ENCODE measurements at places on chromosomes 2 and 18.

- no peak for DNase-seq
These were observed 130.2 kb upstream of the MAP3K20 start for GRCh38 chr2:172945510-172945850.

DNA sequence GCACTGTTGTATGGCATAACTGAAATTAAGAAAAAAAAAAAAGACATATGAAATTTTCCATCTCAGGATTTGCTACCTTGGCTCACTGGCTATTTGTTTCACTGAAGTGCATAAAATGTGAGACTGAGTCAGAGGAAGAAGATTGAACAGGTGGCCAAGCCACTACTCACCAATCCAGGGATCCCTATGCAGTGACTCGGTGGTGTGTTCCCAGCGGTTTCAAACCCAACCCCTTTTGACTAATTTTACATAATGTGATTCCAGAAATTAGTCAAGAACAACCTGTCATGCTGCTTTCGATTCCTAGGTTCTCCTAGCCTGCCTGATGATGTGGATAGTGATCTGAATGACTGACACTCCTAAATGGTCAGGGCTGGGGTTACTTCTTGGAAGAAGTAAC is 77.3 kb downstream of the KLHL14 start:
- DNase-seq, result no peak

DNA sequence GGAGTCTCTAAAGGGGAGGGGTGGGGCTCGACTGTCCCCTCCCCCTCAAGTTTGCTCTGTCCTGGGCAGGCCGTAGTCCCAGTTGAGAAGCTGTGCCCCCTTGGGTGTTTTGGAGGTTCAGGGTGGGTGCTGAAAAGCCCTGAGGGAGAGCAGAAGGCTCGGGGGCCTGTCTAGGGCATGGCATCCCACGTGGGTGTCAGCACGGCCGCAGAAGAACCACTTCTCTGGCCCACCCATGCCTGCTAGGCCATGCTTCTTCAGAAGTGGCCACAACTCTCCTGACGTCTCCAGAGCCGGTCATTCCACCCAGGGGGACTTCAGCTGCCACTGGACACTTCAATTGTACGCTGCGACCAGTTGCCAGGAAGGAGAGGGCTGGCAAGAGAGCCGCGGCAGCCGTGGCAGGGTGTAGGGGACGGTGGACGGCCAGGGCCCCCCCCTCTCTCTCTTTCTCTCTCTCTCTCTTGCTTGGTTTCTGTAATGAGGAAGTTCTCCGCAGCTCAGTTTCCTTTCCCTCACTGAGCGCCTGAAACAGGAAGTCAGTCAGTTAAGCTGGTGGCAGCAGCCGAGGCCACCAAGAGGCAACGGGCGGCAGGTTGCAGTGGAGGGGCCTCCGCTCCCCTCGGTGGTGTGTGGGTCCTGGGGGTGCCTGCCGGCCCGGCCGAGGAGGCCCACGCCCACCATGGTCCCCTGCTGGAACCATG is at the start of gene INPP5D:
TSS of gene INPP5D (plus strand) at position 546 of the 704 bp plus-strand sequence. CDS start at position 683, 137 bp downstream.
- peak; percentile 67 for DNase-seq

- no peak for DNase-seq
These were observed 480.9 kb upstream of the TMEFF2 start for GRCh38 chr2:192675681-192676080.

DNA sequence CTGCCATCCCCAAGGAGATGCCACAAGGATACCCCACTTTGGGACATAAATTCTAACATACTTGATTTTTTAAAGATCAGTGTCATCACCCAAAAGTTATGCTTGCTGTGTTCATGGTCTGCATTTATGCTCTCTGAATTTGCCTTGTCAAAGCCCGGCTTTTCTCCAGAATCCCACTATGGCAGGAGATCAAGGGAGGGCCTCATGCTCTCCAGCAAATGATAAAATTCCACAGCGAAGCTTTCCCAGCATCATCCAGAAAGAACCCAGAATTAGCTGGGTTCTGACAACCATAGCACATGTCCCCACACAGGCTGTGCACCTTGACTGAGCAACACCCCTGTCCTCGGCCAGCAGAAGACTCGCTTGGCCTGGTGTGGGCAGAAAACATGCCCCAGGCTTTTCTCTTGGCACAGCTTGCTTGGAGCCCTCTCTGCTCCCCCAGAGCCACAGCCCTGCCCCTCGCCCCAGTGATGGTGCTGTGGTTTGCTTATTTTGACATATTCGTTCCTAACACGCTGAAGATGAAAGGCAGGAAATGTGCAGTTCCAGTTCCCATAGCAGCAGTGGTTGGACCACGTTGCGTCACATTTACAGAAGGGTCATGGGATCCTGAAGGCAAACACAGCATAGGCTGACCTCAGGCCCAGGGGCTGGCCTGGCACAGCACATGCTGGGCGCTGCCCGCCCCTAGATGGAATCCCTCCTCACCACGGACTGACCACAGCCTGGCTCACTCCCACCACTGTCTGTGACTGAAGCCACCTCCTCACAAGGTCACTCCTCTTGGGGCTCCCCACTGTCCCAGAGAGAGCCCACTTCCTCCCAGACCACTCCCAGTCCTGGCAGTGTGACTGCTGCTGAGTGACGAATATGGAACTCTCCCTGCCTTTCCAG is 14.1 kb upstream of the CHRNA1 start:
- peak; percentile 54 for DNase-seq

- peak; percentile 85 for DNase-seq
These were observed at the start of gene CCDC93 for GRCh38 chr2:118013724-118014491. CCDC93 (minus strand) TSS chr2:118014070; CDS start chr2:118013995, 75 bp downstream.

- no peak for DNase-seq
These were observed 745.9 kb upstream of the SLC8A1 start for GRCh38 chr2:41197781-41198180.

DNA sequence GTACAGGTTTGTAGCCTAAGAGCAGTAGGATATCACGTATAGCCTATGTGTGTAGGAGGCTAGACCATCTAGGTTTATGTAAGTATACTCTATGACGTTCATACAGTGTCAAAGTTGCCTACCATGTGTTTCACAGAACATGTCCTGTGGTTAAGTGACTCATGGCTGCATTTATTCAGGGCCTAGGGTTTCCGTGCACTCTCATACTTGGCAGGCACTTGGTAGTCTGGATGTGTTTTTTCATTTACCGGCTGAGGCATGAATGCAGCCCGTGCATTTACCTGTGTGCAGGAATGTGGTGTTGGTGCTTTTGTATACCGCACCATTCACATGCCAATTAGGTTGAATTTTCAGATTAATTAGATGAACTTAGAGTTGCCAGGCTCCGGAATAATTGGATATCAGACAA is 43.4 kb downstream of the MYL12B start:
- DNase-seq, result peak; percentile 55

DNA sequence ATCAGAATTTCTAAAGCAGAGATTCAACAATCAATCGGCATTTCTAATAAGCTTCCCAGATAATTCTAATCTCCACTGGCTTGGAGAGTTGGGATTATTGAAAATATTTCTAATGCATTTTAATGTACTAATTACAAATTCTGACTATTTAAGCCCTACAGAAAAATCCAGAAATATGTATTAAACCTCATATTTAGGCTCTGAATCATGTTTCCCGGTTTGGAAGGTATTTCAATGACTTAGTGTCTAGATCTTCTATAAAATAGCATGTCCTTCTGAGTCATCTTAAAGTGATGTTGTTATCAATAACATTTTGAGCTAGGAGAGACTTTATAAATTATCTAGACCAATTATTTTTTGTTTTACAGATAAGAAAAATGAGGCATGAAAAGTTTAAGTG is 258.8 kb upstream of the NRXN1 start:
- no peak for DNase-seq

- no peak for DNase-seq
These were observed 73.6 kb downstream of the SPATS2L start for GRCh38 chr2:200380091-200380561.

DNA sequence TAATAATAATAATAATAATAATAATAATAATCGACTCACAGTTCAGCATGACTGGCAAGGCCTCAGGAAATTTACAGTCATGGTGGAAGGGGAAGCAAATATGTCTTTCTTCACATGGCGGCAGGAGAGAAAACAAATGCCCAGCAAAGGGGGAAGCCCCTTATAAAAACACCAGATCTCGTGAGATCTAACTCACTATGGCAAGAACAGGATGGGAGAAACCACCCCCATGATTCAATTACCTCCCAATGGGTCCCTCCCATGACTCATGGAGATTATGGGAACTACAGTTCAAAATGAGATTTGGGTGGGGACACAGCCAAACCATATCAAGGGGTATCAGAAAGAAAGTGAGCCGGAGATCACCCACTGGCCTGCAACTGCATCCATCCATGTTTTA is 40.5 kb upstream of the PAPOLG start:
- DNase-seq, result no peak

- no peak for DNase-seq
These were observed 404.4 kb downstream of the NRXN1 start for GRCh38 chr2:50627505-50627904.

DNA sequence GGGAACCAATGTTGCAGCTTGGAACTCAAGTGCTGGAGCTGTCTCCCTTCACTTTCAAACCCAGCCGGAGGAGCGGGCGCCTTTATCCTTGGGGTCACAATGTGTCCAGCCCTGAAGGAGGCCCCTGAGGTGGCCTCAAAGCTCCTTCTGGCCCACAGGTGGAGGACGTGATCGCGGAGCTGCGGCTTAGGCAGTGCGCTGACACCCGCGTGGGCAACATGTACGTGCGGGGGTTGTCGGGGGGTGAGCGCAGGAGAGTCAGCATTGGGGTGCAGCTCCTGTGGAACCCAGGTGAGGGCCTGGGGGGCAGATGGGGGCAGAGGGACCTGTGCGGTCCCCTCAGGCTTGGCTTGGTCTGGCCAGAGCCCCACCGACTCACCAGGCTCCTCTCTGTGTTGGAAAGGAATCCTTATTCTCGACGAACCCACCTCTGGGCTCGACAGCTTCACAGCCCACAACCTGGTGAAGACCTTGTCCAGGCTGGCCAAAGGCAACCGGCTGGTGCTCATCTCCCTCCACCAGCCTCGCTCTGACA is 13.5 kb downstream of the ABCG8 start:
- DNase-seq, result no peak

- no peak for DNase-seq
These were observed 456.6 kb upstream of the ID2 start for GRCh38 chr2:8225266-8225665.

- no peak for DNase-seq
These were observed 4.3 kb downstream of the COL3A1 start for GRCh38 chr2:188978291-188979081.

DNA sequence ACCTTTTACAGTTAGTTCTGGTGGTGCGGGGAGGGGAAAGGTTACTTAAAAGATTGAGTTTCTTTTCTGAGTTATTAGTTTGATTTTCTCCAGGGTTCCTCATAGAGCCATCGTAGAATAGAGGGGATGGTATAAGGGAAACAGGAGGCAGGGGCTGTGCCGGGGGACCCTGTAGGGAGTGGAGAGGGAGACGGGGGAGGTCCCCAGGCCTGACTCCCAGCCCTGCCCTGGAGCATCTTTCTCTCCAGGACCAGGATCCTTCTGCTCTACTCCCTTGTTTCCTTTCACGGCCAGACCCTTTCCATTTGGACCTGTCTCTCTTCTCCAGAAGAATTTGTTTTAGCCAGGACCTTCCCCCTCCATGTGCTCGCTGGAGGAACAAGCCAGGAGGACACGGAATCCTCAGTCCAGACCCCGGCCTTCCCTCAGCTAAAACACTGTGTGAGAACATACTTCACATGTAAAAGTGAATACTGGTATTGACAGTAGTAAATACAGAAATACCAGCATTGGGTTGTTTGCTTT is 35.4 kb downstream of the DGKD start:
- no peak for DNase-seq

GRCh38 chr2:118730405-118730804 is 117.0 kb downstream of the EN1 start:
- DNase-seq, result no peak

DNA sequence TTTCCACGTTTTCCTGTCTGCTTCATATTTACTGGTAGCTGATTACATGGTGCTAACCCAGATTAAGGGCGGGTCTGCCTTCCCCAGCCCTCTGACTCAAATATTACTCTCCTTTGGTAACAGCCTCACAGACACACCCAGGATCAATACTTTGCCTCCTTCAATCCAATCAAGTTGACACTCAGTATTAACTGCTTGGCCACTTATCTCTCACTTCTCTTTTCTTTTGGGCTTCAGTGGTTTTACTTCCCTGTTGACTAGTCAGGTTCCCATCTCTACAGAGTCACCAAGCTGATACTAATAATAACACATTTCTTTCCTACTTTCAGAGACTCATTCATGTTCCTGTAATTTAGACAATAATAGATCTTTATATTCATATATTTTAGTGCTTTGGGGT is 302.2 kb upstream of the MAP2 start:
- no peak for DNase-seq

- no peak for DNase-seq
These were observed 9.7 kb downstream of the PMAIP1 start for GRCh38 chr18:59909289-59910036.

- no peak for DNase-seq
These were observed 305.7 kb upstream of the SETBP1 start for GRCh38 chr18:44374966-44375365.

- no peak for DNase-seq
These were observed 216.9 kb upstream of the TNP1 start for GRCh38 chr2:217076657-217077232.

GRCh38 chr2:75833386-75833785 is 122.7 kb upstream of the GCFC2 start:
- no peak for DNase-seq

DNA sequence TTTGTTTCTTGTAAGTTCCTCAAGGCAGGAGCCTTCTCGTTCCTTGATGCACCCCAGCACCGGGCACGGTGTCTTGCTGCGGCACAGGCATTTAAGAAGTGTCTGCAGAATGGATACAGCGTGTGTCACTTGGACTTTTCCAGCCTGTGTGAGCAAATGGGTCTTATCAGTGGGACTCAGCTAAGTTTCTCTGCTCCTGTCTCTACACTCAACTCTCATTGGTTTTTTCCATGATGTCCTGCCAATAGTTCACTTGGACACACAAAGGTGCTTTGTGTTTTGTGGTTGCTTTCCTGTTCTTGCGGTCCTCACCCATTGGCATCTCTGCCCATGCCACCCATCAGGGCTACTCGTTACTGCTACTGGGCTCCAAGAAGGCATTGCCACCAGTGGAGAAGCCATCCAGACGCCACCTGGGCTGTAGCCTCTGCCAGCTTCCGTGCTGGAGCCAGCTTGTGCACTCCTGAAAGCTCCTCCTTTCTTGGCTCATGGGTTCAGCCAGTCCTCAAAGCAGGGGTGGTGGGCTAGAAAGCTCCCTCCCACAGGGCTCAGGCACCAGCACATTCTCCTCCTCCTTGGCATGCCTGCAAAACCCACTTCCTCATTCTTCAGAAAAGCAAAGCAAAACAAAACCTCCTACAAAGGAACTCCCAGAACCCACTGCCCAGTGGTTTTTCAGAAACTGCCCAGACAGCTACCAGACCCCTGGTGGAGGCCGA is 41.4 kb downstream of the IL1R2 start:
- peak; percentile 84 for DNase-seq

DNA sequence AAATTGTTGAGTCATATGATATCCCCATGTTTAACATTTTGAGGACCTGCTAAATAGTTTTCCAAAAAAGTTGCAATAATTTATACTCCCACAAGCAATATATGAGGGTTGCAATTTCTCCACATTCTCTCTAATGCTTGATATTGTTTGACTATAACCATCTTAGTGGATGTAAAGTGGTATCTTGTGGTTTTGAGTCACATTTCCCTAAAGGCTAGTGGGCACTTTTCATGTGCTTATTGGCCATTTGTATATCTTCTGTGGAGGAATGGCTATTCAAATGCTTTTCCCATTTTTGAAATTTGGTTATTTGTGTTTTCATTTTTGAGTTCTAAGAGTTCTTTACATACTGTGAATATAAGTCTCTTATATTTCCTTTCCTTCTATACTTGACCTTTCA is 82.7 kb downstream of the SCG2 start:
- no peak for DNase-seq

- DNase-seq, result no peak
These were observed 15.9 kb downstream of the CAPG start for GRCh38 chr2:85394261-85394681.
